Suprapubic skin (tissue), 4 donors: ENCODE measurements at places on chromosomes 12 and 14. TPM values are rescaled to one million over a fixed set of nuclear protein-coding genes. Genes with fewer than 3 reads are reported as not detected.

SRSF9 gene
- 69.7 TPM for total RNA-seq

SRGAP1 gene
- total RNA-seq, result 8.9 TPM

ALG10 gene
- 21.6 TPM for total RNA-seq

TCL1B gene
- total RNA-seq, result not detected

POC1B gene
- 13.4 TPM for total RNA-seq

ABCD4 gene
- 46.9 TPM for total RNA-seq

ADAM21 gene
- not detected for total RNA-seq

TAS2R13 gene
- total RNA-seq, result 0.38 TPM

RPGRIP1 gene
- total RNA-seq, result not detected

TAS2R31 gene
- not detected for total RNA-seq

VRTN gene
- not detected for total RNA-seq

NPFF gene
- not detected for total RNA-seq

SLC2A14 gene
- total RNA-seq, result 1.9 TPM

YEATS4 gene
- 19.5 TPM for total RNA-seq

SOAT2 gene
- not detected for total RNA-seq

VDR gene
- total RNA-seq, result 39.7 TPM

P3H3 gene
- total RNA-seq, result 5.0 TPM

- DNase-seq, result no peak
These were observed 30.7 kb upstream of the PWP1 start for GRCh38 chr12:107654873-107655272.

- no peak for DNase-seq
These were observed 29.4 kb downstream of the DCP1B start for GRCh38 chr12:1974812-1975211.

DNA sequence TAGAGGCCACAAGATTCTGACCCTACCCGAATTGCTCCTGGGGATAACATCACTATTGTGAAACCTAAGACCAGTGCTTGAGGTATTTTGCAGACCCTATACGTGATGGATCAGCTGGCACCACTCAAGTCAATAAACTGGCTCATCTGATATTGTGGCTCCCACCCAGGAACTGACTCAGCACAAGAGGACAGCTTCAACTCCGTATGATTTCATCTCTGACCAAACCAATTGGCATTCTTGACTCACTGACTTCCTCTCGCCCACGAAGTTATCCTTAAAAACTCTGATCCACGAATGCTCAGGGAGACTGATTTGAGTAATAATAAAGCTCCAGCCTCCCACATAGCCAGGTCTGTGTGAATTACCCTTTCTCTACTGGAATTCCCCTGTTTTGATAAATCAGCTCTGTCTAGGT is 1036.1 kb upstream of the TMEM132C start:
- DNase-seq, result no peak

GRCh38 chr12:20561871-20562270 is 133.3 kb upstream of the SLCO1C1 start:
- DNase-seq, result no peak

DNA sequence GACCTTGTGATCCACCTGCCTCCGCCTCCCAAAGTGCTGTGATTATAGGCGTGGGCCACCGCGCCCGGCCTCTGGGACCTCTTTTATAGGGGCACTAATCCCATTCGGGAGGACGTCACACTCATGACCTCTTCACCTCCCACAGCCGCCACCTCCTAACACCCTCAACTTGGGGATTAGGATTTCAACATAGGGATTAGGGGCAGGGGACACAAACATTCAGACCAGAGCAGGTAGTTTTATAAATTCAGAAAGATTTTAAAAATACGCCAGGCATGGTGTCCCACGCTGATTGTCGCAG is 49.4 kb downstream of the TPCN1 start:
- peak; percentile 55 for DNase-seq

DNA sequence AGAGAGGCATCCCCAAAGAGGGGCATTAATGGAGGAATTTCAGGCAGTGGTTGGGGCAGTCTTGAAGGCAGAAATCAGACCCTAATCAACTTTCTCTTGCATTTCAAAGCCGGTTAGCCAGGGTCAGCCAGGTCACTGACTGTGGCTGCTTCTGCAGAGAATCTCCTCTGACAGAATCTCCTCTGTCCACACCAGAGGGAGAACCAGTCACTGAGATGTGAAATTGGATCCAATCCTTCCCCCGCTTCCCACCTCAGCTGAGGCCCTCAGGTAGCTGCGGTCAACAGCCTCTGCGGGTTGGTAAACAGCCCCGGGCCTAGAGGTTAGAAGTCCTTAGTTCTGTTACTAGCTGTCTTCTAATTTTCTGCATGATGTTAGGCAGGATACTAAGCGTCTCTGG is 39.8 kb upstream of the NUAK1 start:
- no peak for DNase-seq

GRCh38 chr12:31220633-31221550 is 105.1 kb downstream of the SINHCAF start:
- DNase-seq, result no peak

GRCh38 chr12:99505805-99506204 is 141.7 kb upstream of the GARIN6 start:
- no peak for DNase-seq

GRCh38 chr14:103949131-103949790 is 6.9 kb upstream of the RD3L start:
- no peak for DNase-seq

GRCh38 chr12:79515530-79515935 is 175.2 kb downstream of the PAWR start:
- no peak for DNase-seq

DNA sequence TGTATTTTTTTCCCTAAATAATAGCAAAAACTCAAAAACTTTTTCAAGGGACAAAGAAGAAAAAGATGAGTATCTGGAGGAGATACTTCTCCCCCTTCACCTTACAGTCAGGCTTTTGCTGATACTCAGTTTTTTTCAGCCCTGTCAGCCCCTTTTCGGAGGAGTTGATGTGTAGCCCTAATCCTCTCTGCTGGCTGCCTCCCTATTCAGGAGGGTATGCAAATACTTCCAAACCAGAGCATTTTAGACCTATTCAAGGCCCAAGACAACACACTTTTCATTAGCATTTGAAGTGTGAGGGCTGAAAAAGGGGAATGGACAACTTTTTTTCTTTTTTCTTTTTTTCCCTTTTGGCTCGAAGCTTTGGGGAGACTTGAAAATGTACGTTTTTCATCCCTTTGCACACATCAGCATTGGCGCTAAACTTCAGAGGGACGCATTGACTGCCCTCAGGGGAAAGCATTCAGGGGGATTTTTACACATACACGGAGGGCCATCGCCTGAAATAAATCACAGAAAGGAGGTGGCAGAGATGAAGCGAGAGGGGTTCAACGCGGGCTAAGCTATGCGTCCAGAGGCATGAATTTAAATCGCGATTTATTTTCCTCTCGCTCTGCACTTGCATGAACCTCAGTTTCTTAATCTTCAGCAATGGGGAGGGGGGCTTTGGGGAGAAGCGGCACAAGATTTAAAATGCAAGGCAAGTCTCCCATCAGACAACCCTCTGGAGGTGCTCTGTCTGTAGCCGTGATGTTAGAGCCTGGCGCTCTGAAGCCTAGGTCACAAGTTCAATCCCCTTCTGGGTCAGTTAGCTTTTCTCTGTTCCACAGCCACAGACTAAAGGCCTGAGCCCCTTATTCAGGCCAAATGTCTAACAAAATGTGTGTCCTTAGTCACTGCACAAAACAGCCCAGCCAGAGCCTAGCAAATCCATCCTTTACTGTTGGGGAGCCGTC is 86.3 kb downstream of the ASCL1 start:
- no peak for DNase-seq

GRCh38 chr14:88551980-88552431 is 2.8 kb downstream of the PTPN21 start:
- peak; percentile 65 for DNase-seq

DNA sequence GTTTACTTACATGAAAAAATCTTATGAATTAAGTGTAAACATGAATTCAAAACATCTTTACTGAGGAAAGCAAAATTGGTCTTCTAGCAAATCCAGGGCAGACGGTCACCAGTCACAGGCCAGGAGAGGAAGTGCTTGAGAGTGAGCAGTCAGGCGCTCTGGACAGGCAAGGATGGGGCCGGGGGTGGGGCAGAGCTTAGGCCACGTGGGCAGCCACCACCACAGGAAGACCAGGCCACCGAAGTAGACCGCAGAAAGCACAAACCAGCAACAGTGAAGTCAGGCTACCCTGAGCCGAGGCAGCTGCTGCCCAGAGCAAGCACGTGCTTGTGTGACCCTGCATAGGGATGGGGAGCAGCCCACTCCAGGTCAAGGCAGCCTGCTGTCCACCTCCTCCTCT is 33.5 kb downstream of the SLC6A12 start:
- DNase-seq, result no peak

- DNase-seq, result no peak
These were observed 1007.4 kb upstream of the NOVA1 start for GRCh38 chr14:27605282-27605681.

- DNase-seq, result no peak
These were observed 1325.1 kb downstream of the SLC16A7 start for GRCh38 chr12:60920841-60921495.

DNA sequence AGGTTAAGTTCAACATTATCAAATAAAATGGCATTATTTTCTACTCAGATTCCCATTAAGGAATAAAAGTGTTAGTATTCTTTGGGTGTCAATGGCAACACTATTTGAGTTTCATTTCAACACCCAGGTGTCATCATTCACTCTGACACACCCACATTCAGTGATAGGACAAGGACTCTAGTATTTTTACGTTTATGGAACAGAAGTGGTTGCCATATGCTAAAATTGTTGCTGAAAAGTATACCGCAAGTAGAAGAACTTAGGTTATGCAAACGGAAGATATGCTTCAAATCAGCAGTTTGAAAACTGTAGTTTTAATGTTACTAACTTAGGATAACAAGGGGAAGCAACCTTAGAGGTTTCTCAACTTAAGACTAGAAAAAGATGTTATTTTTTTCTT is 20.0 kb upstream of the SGPP1 start:
- no peak for DNase-seq

DNA sequence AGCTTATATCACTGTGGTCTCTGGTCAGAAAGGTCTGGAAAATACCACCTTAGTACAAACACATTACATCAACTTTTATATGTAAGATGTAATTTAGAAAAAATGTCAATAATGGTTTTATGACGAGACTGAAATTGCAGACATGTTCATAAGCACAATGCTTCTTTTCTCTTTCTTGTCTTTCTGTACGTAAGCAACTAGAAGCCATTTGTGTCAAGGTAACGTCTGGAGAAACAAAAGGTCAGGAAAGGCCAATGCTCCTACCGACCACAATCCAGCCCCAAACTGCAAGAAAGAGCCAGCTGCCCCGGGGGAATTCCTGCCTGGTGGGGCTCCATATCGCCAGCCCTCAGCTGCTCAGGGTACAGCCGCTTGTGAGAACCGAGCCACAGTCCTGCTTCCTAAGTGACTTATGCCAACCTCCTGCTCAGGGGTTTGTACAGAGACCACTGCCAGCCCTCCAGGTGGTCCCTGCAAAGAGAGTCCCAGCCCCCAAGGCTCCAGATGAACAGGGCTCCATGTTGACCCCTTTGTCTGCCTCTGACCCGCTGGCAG is 6.3 kb downstream of the ZNF839 start:
- DNase-seq, result no peak

GRCh38 chr12:94740601-94741362 is 90.4 kb upstream of the TMCC3 start:
- no peak for DNase-seq

GRCh38 chr12:9740106-9740750 is 7.3 kb upstream of the CLECL1 start:
- no peak for DNase-seq

DNA sequence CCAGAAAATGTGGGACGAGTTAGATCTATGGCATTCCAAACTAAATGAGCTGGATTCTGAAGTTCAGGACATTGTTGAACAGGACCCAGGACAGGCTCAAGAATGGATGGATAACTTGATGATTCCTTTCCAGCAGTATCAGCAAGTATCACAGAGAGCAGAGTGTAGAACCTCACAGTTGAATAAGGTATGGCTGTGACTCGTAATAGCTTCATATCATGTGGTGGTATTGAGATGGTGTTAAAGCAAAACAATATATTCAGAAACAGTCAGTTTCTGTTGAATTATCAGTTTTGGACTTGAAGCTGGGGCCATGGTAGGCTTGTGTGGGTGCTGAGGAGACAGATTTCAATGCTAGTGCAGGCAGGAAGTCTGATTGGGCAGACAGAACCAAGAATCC is 213.7 kb downstream of the ESR2 start:
- DNase-seq, result no peak

DNA sequence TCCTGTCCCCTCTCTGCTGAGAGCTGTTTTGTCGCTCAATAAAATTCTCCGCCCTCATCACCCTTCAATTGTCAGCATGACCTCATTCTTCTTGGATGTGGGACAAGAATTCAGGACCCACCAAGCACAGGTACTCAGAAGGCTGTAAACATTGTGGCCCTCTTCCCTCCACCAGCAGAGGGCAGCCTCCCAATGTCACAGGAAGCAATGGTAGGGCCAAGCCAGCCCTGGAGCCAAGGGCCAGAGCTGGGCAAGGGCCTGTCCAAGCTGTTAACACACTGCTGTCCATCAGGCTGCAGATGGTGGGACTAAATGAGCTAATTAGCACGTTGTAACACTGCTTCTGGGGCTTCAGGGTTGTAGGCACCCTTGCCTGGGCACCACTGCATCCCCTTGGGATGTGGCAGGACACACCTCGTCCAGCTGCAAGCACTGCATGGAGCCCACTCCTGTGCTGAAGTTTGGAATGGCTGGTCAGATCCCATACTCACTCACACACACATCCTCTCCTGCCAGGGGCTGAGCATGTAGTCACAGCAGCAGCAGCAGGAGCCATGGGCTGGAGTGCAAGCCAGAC is 62.7 kb upstream of the HECTD1 start:
- DNase-seq, result no peak

- no peak for DNase-seq
These were observed 33.3 kb downstream of the ERG28 start for GRCh38 chr14:75627406-75627805.

- peak; percentile 81 for DNase-seq
These were observed 68.0 kb downstream of the RNF34 start for GRCh38 chr12:121467638-121468498.

DNA sequence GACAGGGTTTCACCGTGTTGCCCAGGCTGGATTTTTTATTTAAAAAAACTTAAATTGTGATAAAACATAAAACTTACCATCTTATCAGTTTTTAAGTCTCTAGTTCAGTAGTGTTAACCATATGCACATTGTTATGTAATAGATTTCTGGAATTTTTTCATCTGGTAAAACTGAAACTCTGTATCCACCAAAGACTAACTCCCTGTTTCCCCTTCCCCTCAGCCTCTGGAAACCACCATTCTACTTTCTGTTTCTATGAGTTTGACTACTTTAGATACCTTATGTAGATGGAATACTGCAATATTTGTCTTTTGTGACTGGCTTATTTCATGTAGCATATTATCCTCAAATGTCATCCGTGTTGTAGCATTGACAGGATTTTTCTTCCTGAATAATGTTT is 12.8 kb upstream of the PLEKHG3 start:
- DNase-seq, result no peak
